ENCODE measurements at places on chromosomes 3 and 15.

DNA sequence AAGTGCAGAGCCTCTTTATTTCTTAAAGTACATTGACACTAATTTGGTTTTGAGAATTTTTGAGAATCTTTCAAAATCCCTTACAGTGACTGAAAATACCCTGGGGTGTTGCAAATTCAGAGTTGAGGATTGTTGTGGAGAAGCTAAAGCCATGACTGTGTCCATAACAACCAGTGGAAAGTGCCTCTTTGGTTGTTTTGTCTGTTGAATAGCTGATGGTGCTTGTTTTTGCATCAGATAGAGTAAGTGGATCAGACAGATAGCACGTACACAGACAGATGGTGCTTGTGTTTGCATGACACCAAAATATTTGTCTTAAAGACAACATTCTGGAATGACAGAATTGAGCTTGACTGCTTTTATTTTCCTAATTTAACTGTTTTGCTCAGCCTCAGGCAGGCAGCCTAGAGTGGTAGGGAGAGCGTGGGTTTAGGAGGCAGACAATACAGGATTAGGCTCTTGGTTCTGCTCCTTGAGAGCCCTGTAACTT lies 265.0 kb downstream of the IL20RB start:
- no peak for DNase-seq

- DNase-seq, result peak; percentile 58
These were observed 1.5 kb downstream of the MEGF11 start for GRCh38 chr15:66251790-66252684.

DNA sequence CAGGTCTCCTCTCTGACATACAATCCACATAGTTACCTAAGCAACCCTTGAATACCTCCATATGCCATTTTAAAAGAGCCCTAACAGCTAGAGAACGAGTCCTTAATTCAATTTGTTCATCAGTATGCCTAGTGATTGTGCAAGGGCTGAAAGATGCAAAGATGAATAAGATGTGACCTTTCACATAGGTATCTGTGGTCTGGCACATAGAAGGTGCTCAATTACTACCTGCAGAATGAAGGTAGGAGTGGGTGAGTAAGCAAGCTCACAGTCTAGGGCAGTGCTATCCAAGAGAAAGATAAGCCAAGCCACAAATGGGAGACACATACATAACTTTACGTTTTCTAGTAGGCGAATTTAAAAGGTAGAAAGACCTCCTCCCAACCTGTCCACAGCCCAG lies 157.9 kb downstream of the OSBPL10 start:
- no peak for DNase-seq

GRCh38 chr3:116270056-116270455 lies 175.2 kb downstream of the LSAMP start:
- DNase-seq, result no peak

- no peak for DNase-seq
These were observed 101.6 kb downstream of the KCNMB2 start for GRCh38 chr3:178637802-178638201.
